ENCODE measurements at places on chromosomes 3 and 15.

DNA sequence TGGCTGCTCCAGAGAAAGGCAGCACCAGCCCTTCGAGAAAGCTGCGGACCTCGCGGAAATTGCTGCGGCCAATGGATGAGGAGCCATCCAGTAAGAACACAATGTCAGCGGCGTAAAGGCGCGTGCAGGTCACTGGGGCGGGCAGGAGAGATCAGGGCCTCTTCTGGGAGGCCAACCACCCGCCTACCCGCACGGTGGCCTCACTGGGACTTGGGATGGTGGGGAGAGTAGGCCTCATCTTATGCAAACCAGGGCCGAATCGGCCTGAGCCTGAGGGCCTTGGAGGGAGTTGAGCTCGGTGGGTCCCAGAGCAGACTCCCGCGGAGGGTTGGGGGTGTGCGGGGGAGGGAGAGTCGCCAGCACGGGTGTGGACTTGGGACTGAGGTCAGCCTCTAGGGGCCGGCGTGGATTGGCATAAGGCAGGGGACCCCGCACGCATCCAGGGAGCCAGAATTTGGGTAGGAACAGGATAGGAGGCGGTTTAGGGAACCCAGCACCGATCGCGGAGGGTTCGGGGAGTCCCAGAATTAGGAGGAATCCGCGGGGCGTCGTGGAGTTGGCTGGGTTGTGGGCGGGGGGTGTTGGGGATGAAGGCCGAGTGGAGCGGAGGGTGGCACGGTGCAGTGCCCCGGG, 596 bp downstream of the COL7A1 start:
- no peak overlapping the region for H3K27ac ChIP-seq
- H3K4me3 ChIP-seq = no peak overlapping the region
- H3K36me3 ChIP-seq = peaks cover 11% of the 10 kb centered on the region
- H3K4me1 ChIP-seq = peaks cover 3% of the 10 kb centered on the region
- H3K27me3 ChIP-seq = peaks cover 22% of the 10 kb centered on the region

- no peak overlapping the region for H3K4me3 ChIP-seq
- no peaks in the 10 kb centered on the region for H3K36me3 ChIP-seq
- H3K27ac ChIP-seq = no peak overlapping the region
- H3K4me1 ChIP-seq = peaks cover 50% of the 10 kb centered on the region
- peaks cover 7% of the 10 kb centered on the region for H3K27me3 ChIP-seq
Measured at GRCh38 chr3:15638891-15639262, 37.3 kb downstream of the BTD start.

- no peaks in the 10 kb centered on the region for H3K36me3 ChIP-seq
- DNase-seq = no peak
- no peaks in the 10 kb centered on the region for H3K4me1 ChIP-seq
- no peaks in the 10 kb centered on the region for H3K27me3 ChIP-seq
- H3K27ac ChIP-seq = no peak overlapping the region
- no peak overlapping the region for H3K4me3 ChIP-seq
Measured at GRCh38 chr3:25037049-25037547, 391.0 kb upstream of the RARB start.

- peaks cover 44% of the 10 kb centered on the region for H3K36me3 ChIP-seq
- H3K4me1 ChIP-seq = peaks cover 67% of the 10 kb centered on the region
- no peak overlapping the region for H3K4me3 ChIP-seq
Measured at GRCh38 chr3:4748701-4749378, 230.4 kb upstream of the BHLHE40 start.

DNA sequence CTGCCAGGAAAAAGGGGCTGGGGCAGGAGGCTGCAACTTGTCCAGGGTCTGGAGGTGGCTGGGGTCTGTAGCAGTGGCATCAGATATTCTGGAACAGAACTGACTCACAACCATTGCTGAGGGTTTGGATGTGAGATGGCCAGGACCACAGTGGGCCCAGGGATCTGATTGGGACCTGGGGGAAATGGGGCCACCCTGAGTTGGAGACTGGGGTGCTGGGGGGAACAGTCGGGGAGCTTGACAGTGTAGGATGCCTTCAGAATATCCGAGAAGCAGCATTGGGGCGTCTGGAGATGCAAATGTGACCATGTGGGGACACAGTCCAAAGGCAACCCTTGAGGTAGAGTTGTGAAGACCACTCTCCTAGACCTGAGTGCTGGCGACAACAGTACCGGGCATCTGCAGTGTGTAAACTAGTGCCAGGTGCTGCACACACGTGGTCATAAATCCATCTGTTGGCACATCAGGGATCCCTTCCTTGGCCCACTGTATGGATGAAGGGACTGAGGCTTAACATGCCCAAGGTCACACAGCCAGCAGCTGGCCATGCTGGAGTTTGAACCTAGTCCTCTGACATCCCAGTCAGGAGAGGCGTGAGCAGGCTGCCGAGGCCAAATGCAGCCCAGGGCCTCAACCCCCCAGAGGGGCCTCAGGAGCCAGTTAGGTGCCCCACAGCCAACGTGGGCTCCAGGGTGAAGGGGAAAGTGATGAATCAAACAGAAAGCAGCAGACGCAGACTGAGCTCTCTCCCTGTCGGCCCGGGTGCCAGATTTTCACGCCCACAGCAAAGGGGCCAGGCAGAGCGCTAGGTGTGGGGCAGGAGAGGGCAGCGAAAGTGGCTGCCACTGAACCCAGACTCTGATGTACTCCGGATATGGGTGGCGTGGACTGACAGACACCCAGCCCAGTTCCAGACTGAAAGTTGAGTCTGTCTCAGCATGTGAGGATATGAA, 18.8 kb downstream of the HEMK1 start:
- H3K27me3 ChIP-seq = peaks cover 4% of the 10 kb centered on the region
- peaks cover 10% of the 10 kb centered on the region for H3K36me3 ChIP-seq
- H3K4me1 ChIP-seq = peaks cover 7% of the 10 kb centered on the region
